Suprapubic skin (tissue), 4 donors: ENCODE measurements at places on chromosomes 2 and 18. TPM values are rescaled to one million over a fixed set of nuclear protein-coding genes. Genes with fewer than 3 reads are reported as not detected.

The SERPINB10 gene
- total RNA-seq = 0.21 TPM

The RAD51AP2 gene
- not detected for total RNA-seq

The PRSS56 gene
- total RNA-seq = not detected

The SLC40A1 gene
- total RNA-seq = 33.6 TPM

The CRYBA2 gene
- not detected for total RNA-seq

The PRKAG3 gene
- not detected for total RNA-seq

The DLGAP1 gene
- total RNA-seq = 2.0 TPM

The TLX2 gene
- not detected for total RNA-seq

The TEX44 gene
- not detected for total RNA-seq

The SKA1 gene
- 0.51 TPM for total RNA-seq

The THSD7B gene
- 1.1 TPM for total RNA-seq

The CDK15 gene
- total RNA-seq = 0.97 TPM

The RPRM gene
- not detected for total RNA-seq
